ENCODE measurements at places on chromosomes 3 and 15. TPM values are rescaled to one million over a fixed set of nuclear protein-coding genes. Genes with fewer than 3 reads are reported as not detected.

- no peaks in the 10 kb centered on the region for H3K4me1 ChIP-seq
- H3K27ac ChIP-seq, result no peak overlapping the region
- H3K4me3 ChIP-seq, result no peak overlapping the region
Observed at GRCh38 chr3:195867631-195868335, 40.6 kb downstream of the TNK2 start.

- no peaks in the 10 kb centered on the region for H3K27me3 ChIP-seq
- H3K4me1 ChIP-seq, result no peaks in the 10 kb centered on the region
- H3K36me3 ChIP-seq, result no peaks in the 10 kb centered on the region
- no peak for DNase-seq
- H3K4me3 ChIP-seq, result no peak overlapping the region
Observed at GRCh38 chr3:43883729-43884396, 193.1 kb downstream of the ABHD5 start.

Gene FBLN2
- 2.6 TPM for total RNA-seq

DNA sequence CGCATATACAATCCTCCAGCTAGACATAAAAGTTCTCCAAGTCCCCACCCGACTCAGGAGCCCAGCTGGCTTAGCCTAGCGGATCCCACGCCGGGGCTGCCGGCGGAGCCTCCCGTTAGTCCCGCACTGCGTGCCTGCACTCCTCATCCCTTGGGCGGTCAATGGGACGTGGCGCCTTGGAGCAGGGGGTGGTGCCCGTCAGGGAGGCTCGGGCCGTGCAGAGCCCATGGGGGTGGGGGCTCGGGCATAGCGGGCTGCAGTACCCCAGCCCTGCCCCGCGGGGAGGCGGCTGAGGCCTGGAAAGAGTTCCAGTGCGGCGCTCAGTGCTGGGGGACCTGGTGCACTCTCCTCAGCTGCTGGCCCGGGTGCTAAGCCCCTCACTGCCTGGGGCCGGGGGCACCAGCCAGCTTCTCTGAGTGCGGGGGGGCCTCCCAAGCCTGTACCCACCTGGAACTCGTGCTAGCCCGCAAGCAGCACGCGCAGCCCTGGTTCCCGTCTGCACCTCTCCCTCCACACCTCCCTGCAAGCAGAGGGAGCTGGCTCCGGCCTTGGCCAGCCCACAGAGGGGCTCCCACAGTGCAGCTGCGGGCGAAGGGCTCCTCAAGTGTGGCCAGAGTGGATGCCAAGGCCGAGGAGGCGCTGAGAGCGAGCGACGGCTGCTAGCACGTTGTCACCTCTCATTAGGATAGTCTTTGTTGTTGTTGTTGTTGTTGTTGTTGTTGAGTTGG lies 12.2 kb upstream of the CCDC50 start:
- no peaks in the 10 kb centered on the region for H3K27me3 ChIP-seq
- no peaks in the 10 kb centered on the region for H3K36me3 ChIP-seq
- H3K27ac ChIP-seq, result no peak overlapping the region
- no peak overlapping the region for H3K4me3 ChIP-seq
- no peak for DNase-seq

DNA sequence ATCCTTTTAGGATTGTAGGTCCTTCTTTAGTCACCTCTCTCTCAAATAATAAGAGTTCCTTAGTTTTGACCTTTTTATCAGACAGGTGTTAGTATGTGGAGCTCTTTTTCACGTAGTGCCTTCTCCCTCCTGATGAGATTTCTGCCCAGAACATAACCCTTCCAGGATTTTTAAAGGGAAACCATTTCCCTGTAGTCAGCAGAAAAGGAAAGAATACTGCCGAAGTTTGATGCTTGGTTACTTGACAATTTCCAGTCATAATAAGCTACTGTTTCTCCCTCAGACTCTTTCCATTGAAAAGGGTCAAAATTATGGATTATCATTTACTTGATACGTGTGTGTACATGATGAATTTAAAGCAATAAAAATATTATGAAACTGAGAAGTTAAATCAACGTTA lies 73.1 kb downstream of the VPS8 start:
- peaks cover 8% of the 10 kb centered on the region for H3K36me3 ChIP-seq
- H3K27me3 ChIP-seq, result no peaks in the 10 kb centered on the region
- H3K27ac ChIP-seq, result no peak overlapping the region
- no peaks in the 10 kb centered on the region for H3K4me1 ChIP-seq
- no peak overlapping the region for H3K4me3 ChIP-seq

Measured in T-cell (primary cell).